ENCODE measurements at places on chromosomes 2 and 18.

- no peak for DNase-seq
These were observed 50.2 kb upstream of the CTAGE1 start for GRCh38 chr18:22467760-22468553.

DNA sequence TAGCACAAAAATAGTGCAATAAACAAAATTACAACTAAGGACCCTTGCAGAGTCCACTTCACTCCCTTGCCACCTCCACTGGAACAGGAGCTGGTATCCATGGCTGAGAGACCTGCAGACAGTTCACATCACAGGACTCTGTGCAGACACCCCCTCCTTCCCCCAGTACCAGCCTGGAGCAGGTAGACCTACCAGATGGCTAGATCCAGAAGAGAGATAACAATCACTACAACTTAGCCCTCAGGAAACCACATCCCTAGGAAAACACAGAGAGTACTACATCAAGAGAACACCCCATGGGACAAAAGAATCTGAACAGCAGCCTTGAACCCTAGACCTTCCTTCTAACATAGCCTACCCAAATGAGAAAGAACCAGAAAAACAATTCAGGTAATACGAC lies 49.8 kb downstream of the FBXO15 start:
- no peak for DNase-seq

DNA sequence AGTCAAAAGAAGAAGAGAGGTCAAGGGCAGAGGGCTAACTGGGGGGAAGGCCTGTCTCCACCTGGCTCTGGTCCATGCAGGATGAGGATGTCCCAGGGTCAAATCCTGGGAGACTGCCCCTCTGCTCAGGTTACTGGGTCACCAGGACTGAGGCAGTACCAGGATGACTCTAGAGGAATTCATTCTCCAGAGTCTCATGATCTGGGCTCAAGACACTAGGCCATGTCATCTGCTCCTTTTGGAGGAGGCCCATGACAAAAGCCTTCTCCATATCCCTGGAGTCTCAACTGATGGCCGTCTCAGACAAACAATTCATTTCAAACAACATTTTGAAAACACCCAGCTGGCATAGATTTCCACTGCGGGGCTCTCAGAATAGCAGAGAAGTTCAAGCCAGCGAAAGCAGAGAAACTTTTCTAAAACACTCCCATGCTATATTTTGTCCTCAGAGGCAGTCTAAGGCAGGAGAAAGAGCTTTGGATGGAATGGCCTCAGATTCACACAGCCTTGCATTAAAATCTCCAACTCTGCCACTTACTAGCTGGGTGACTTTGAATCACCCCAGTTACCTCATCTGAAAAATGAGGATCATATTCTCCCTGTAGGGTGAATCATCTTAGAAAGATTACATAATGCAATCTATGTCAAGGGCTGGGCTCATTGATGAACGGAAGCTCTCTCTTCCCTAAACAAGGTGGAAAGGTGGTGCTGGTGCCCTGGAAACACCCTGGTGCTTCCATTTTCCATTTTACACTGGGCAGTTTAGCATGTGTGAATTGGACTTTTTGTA lies 48.8 kb upstream of the LCLAT1 start:
- no peak for DNase-seq

GRCh38 chr2:53768242-53768542 lies 588 bp downstream of the CHAC2 start:
- DNase-seq: peak; percentile 74

- no peak for DNase-seq
These were observed 436.2 kb downstream of the SUCLG1 start for GRCh38 chr2:84022810-84023431.

DNA sequence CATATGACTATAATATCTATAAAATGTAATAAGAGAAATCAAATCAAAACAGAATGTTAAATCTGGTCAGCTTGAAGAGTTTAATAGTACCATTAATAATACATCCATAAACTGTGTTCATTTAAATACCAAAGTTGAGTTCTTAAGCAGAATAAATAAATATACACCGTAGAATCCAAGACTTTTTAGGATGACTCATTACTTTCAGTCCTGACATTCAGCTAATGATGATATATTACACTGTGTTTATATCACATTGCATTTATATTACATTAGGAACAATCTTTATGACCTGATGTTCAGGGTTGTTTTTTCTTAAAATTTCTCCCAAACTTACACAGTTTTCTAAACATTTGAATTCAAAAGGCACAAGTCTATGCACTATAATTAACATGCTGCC lies 331.3 kb downstream of the SS18 start:
- DNase-seq: no peak

- no peak for DNase-seq
These were observed 53.6 kb upstream of the EML6 start for GRCh38 chr2:54669677-54670484.

- DNase-seq: no peak
These were observed 176.9 kb downstream of the PARD3B start for GRCh38 chr2:204722207-204722606.

All from DMS79 (cell line).